ENCODE measurements at places on chromosomes 6 and 20.
A peak's percentile ranks its signal among the peaks of the same experiment; 100 is the strongest.

GRCh38 chr6:158389193-158389919 lies 77.1 kb downstream of the TULP4 start:
- no peak for DNase-seq

- no peak for DNase-seq
These were observed 20.8 kb downstream of the CRISP2 start for GRCh38 chr6:49692534-49692933.

GRCh38 chr6:125095580-125096301 lies 57.8 kb upstream of the TPD52L1 start:
- no peak for DNase-seq

- DNase-seq, result no peak
These were observed 18.8 kb upstream of the EZR start for GRCh38 chr6:158837684-158838625.

DNA sequence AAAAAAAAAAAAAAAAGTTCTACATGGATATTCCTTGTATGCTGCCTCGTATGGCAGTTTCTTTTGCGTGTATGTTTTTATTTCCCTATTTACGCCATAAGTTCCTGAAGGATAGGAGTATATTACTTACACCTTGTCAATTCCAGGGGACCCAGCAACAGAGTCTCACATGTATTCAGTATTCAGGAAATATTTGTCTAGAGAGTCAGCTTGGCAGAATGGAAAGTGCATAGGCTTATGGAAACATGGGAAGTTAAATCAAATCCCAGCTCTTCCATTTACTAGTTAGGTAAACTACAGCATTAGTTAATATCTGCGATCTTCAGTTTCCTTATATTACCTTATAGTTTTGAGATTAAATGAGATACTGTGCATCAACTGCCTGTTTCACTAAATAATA lies 51.1 kb upstream of the SLC22A16 start:
- DNase-seq, result no peak

- no peak for DNase-seq
These were observed 29.9 kb downstream of the FRK start for GRCh38 chr6:116030770-116031169.

DNA sequence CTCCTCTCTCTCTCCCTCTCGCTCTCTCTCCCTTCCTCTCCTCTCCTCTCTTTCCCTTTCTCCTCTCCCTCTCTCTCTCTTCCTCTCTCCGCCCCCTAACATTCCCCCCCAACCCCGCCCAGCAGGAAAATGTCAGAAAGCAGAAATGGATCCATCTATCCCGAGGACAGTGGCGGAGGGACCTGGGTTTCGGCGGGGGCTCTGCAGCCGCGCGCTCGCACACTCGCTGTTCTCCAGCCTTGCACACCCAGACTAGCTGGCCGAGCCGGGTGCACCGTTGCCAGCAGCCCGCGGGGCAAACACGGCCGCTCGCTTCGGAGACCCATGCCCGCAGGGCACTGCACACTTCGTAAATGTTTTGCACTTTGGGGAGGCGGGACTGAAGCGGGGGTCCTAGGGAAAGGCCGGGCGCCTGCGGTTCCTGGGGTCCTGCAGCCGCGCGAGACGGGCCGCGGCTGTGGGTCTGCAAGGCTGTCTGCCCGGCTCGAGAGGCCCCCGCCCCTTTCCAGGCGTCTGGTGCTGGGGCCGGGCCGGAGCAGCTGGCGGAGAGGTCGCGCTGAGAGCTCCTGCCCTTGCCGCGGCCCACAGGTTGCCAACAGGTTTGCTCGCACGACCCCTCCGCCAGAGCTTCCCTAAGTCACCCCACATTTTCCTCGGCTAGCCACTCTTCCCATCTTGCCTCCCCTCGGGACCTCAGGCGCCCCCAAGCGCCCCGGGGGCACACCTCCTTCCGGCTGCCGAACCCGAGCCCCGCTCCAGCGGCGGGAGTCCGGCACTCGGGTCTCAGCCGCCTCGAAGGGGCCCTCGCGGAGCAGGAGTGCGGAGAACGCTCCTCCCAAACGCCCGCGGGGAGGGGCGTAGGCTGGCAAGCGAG lies 818 bp upstream of the MDGA1 start:
- DNase-seq, result peak; percentile 56

DNA sequence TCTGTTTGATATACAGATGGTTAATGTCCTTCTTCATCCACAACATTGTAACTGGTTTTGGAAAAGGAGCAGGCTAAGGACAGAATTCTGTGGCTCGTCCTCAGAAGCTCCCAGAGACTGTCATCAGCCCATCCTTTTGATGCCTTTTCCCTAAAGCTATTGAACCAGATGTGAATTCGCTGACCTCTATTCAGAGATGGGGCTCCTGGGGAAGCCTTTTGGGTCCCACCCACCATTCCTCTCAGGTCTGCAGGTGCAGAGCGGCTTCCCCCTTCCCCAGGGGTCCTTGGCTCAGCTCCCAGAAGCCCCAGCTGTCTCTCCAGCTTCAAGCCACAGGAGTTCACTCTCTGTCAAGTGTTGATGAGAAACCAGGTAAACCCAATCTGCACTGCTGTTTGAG lies 191.7 kb downstream of the SMOC2 start:
- no peak for DNase-seq

- no peak for DNase-seq
These were observed 25.7 kb downstream of the BPIFB1 start for GRCh38 chr20:33308668-33309067.

GRCh38 chr20:17712708-17713107 lies 12.9 kb downstream of the BANF2 start:
- DNase-seq, result no peak

DNA sequence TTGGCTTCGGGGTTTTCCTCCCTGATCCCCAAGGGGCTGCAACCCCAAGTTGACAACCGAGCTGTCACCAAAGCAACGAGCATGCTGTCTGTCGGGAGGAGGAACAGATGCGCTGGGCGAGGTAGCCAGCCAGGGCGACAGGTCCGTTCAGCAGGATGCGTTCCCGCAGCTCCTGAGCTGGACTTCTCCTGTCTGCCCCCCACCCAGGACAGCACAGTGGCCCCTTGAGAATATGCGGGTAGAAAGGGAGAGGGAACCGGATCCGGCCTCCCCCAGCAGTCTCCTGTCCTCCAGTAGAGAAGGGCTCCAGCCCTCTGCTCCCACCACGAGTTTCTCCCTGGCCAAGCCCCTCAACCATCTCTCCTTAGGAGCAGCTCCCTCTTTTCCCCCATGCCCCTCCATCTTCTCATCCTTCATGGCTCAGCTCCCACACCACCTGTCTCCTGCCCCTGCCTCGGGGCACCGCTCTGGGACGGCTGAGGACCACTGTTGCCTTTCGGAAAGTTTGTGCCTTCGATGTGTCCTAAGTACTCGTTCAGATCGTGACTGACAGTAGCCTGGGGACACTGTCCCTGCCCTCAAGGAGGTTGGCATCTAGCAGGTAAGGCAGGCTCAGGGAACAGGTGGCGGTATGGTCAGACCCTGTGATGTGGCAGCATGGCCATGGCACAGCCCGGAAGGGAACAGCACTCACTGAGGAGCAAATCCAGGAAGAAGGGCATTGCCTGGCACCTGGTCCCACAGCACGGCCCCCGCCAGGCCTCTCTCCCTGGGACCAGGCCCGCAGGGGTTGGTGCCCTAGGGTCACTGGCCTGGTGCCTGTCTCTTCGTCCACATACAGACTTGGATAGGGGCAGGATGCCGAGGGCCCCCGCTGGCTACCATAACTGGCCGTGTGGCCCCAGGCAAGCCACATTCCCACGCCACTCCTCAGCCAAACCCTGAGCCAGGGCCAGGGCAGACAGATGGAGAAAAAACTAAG lies 96.3 kb downstream of the ASXL1 start:
- no peak for DNase-seq

DNA sequence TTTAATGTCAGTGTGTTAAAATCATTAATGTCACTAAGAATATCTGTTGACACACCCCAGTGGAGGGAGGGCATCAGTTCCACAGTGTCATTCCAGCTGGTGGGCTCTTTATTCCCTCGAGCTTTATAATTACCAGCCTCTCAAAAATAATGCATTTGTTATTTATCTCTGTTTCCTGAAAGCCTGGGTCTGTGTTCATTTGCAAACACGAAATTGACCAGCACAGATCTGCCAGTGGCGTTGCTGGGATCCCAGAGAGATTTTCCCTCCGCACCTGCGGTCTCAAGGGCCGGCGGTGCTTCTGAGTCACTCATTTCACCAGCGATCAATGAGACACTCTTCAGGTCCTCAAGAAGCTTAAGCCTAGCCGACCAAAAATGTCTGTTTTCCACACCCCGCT lies 5.7 kb upstream of the PYGB start:
- no peak for DNase-seq

DNA sequence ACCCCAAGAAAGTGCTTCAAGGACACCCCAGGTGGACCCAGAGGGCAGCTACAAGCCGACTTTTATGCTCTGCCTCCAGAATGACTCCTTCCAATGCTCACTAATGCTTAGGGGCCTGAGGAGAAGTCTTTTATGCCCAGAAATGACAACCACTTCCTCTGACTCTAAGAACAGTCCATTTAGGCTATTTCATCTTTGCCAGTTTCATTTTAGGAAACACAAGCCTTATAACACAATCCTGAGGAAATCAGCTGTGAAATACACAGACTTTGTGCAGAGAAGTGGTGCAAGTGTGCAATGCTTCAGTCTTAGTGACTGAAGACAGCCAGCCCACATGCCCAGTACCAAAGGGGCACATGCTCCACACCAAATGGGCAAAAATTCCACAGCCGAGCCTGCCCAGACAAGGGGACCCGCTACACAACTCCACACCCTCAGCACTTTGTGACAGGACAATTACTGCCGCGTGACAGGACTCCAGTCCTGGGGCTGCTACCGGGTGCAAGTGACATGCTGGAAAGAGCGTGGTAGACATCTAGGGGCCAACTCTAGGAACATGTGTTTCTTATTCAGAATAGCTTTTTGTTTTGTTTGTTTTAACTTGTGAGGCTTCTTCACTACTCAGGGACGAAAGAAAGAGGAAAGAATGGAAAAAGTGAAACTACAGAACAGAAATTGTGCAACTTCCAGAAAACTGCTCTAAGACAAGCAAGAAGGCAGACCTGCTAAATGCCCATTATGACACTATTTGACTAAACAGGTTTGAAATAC lies 28.2 kb upstream of the PLAGL1 start:
- DNase-seq, result no peak

DNA sequence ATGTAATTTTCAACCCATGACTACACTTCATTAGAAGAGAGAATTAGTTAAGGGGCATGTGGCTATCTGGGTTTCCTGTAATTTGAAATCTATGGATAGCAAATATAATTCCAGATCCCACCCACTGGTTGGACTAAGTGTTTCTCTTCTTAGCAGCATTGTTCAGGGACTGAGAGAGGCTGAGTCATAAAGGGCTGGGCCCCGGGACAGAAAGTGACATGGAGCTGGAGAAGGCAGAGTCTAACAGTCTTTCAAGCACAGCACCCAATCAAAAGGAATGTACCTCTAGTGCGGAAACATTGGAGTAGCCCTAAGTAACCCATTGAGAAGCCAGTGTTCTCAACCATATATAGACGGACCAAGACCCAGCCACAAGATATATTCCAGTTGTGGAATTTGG lies 363.9 kb downstream of the DHX35 start:
- no peak for DNase-seq

DNA sequence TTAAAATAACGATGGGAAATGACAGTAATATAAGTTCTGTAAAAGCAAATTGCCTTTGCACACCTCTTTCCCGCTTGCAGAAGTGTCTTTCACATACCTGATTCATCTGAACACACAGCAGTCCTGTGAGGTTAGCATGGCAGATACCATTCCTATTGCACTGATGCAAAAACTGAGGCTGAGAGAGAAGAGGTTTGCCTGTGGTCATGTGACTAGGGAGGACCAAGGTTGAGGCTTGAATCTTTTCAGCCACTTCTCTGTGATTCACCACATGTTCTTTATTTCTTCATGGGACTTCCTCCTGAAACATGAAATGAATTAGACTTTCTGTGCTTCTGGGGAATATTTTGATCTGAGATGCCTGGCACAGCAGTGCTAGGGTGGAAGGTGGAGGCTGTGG lies 92.9 kb downstream of the VEGFA start:
- DNase-seq, result no peak

DNA sequence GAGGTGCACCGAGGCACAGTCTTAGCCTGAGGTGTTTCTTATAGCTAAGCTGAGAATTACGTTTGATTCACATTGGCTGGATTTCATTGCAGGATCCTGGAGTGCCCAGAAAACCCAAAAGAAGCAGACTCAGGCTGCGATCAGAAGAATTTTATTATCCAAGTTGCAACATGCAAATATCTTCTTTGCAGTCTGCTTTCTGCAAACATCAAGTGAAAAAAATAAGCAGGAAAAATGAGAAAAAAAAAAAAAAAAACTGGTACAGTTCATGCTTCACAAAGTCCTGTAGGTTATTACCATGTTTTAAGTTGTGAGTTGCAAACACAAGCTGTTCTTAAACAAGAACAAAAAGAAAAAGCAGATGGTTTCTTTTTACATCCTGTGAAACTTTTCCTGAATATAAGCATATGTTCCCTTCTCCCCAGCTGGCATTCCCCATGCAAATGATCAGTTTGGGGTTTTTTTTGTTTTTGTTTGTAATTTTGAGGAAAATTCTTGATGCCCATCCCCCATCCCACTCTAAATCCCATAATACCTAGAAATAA lies 349.0 kb downstream of the CBLN4 start:
- no peak for DNase-seq

- DNase-seq, result no peak
These were observed 39.1 kb downstream of the NRN1 start for GRCh38 chr6:5967594-5967993.

DNA sequence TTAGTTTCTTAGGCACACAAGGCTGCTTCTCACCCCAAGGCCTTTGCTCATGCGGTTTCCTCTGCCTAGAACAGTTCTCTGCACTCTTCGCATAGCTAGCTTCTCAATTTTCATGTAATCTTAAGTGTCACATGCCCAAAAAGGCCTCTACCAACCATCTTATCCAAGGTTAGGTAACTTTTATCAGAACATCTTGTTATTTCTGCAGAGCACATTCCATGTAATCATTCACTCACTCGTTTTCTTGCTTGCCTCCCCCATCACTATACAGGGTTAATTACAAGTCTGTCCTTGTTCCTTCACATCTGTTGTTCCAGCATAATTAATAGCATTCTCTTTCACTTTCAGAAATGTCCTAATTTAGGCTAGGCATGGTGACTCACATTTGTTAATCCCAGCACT lies 53.8 kb downstream of the NCOA6 start:
- DNase-seq, result no peak

Measured in stimulated activated CD4-positive, alpha-beta T cell treated with anti-CD3 and anti-CD28 coated beads, Interleukin-4, amount 100 ng/mL, for 24 hours (primary cell).